ENCODE measurements at places on chromosomes 5 and 9.

DNA sequence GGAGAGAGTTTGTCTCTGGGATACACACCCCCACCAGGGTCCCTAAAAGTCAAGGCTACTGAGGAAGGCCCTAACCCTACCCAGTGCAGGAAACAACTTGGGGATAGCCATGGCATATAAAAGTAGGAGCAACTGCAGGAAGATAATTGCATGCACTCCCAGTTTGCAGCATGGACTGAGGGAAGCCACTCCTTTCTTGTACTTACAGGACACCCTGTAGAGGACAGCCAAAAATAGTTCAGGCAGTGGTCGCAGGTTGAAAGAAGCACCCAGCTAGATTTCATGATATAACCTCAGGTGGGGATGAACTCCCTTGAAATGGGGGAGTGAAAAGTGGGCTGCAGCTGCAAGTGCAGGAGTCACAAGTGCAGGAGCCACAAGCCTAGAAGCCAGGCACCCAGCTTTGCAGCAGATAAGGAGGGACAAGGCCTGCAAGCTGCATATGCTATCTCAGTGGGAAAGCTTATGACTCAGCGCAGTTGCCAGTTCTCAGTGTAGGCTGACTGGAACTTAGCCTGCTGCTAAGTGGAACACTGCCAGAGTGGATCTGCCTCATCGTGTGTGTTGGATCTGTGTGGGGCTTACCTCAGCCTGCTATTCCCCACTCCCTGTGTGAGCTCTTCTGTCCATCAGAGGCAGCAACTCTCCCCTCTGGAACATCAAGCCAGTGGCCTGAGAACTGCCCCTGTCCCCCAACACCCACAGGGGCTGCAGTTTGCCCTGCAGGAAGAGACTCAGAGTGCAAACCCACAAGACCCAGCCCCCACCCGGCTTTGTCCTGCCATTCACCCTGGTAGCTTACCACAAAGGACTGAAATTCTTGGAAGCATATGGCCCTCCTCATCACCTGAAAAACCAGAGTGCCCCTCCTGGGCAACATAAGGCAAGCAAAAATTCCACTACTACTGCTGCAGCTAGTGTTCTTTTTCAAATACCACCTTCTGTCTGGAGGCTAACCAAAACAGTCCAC lies 42.7 kb downstream of the CYLC2 start:
- peak; percentile 42 for DNase-seq

- DNase-seq = no peak
Observed at GRCh38 chr5:136020383-136021015, 8.3 kb upstream of the TGFBI start.

- no peak for DNase-seq
Observed at GRCh38 chr9:8261737-8262136, 462.2 kb upstream of the DMAC1 start.

DNA sequence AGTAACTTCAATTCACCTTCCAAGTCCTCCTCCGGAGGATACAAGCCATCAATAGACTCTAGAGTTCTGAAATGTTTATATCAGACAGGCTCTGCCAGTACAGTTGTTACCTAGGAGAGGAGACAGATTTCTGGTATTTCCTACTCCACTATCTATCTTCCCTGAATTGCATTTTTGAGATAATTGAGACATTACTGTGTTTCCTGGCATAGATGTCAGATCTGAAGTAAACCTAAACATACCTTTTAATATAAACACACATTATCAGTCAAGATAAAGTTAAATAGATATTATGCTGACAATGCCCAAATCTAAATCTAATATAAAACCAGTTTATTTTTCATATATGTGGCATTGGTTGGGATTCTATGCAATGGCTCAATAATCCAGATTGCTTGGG lies 8.2 kb upstream of the TYRP1 start:
- DNase-seq = no peak
